ENCODE measurements at places on chromosomes 2 and 18.

- no peak for DNase-seq
Observed at GRCh38 chr2:96463119-96463518, 42.0 kb downstream of the NEURL3 start.

- DNase-seq: no peak
Observed at GRCh38 chr2:67032076-67032475, 365.1 kb upstream of the ETAA1 start.

DNA sequence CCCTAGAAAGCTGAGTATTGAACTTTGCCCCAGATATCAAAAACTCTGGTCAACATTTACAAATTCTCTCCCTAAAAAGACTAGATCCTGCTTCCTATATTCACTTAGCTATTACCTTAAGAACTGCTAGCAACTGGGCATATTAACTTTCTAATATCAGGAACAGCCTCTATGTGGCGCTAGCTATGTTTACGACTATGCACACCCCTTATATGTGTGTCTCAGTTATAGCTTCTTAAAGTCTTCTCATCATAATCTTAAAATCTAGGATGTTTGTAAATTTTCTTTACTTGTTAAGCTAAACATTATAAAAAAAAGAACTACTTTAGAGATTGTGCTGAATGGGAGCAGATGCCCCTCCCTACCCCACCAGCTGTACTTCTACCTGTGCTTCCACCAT is 1.7 kb upstream of the STAMBP start:
- DNase-seq: no peak

DNA sequence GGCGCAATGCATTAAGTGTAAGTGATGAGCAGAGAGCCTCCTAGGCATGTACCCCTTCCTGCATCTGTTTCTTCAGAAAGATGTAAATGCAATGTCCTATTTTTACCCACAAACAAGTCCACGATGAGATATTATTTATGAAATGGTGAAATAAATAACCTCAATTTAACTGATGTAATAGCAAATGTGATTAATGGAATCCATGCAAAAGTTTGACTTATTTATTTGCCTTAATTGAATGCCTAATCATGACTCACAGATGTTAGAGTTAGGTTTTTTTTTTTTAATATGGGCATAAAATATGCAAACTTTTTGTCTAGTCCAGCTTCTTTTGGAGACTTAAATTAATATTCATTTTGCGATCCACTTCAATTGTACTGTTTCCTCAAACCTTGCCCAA is 67.7 kb upstream of the ITGA4 start:
- DNase-seq: no peak

GRCh38 chr2:21727101-21727500 is 603.3 kb downstream of the TDRD15 start:
- no peak for DNase-seq

- no peak for DNase-seq
Observed at GRCh38 chr2:142672698-142673097, 204.8 kb upstream of the KYNU start.

- DNase-seq: no peak
Observed at GRCh38 chr2:31980674-31981356, 30.0 kb downstream of the MEMO1 start.

DNA sequence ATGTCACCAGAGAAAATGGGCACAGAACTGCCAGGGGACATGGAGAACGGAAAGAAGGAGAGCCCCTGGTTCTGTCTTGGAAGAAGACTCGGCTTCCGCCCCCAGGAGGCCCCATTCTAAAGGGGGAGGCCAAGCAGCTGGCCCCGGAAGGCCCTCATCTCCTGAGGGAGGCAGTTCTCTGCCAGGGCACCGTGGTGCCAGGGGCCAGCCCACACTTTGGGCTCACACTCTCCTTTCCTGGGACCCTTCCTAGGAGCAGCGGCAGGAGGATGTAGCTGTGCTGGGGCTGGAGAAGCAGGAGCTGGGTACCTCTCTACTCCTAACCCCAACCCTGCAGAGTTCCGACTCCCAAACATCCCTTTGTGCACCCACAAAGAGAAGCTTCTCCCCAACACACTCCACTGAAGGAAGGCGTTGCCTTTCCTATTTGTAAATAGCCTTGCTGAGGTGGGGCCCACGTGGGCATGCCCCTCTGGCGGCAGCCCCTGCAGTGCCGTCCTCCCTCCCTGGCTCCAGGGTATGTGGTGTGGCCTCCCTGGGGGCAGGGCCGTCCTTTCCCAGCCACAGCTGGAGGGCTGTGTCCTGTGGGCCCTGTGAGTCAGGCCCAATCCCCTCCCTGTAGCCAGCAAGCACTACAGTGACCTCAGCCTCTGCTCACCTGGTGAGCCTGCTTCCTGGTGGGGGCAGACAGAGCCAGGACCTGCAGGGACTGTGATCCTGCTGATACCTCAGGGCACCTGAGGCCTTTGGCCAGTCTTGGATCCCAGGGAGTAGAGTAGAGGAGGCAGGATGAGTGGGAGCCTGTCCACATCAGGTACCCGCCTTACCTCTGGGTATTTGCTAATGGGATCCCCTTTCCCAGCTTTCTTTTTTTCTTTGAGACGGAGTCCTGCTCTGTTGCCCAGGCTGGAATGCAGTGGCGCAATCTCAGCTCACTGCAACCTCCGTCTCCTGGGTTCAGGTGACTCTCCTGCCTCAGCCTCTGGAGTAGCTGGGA is 26.6 kb downstream of the ZFP36L2 start:
- DNase-seq: no peak

All from lower leg skin (tissue), 4 donors.